NT2/D1 (cell line): ENCODE measurements at places on chromosomes 12 and 14.

GRCh38 chr12:10802587-10802986 is at the start of gene TAS2R7:
Gene TAS2R7 (minus strand): TSS chr12:10802627. CDS start chr12:10802570, 57 bp downstream.
- DNase-seq = no peak

GRCh38 chr14:88154926-88155325 is 150.0 kb downstream of the GPR65 start:
- DNase-seq = no peak

GRCh38 chr14:81268016-81268416 is 47.3 kb upstream of the GTF2A1 start:
- DNase-seq = no peak

GRCh38 chr14:104634886-104635570 is 30.5 kb upstream of the TMEM179 start:
- no peak for DNase-seq

DNA sequence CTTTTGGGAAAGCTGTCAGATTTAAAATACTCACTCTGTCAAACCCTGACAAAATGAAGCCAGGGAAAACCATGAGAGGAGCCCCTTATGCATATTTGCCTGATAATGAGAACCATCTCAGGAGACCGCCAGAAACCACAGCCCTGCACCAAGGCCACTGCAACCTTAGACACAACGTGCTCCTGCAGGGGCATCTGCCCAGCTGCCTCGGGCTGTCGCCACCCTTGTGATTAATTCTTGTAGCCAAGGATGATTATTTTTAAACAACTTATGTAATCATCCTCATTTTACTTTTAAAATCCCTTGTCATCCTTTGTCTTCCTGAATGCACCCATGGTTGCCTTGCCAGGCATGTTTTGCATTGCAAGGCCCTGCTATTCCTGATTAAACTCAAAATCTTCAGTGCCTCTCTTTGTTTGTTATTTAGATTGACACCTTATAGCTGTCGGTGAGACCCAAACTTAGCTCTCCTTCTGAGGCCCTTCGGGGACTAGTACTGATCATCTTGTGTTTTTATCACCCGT is 766.4 kb upstream of the TMEM132C start:
- DNase-seq = no peak

- no peak for DNase-seq
These were observed 10.2 kb downstream of the SLC25A47 start for GRCh38 chr14:100333311-100333710.

DNA sequence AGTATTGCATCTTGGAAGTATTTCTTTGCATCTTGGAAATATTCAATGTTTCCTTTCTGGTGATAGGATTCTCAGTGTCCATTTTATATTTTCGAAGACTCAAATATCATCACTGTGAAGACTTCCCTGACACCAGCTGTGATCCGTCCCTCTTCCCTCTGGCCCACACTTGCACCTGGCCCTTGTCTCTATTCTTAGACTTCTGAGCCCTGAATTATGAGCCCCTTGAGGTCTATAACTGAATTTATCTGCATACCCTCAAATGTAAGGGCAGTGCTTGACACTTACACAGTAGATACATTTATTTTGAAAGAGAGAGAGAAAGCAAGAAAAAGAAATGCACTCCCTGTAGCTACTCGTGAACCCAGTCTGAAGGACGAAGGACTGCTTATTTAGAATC is 376.7 kb downstream of the ZFP36L1 start:
- no peak for DNase-seq

GRCh38 chr12:93848523-93849101 is 171.4 kb downstream of the CRADD start:
- DNase-seq = no peak

GRCh38 chr12:121248622-121249021 is 38.7 kb downstream of the P2RX4 start:
- no peak for DNase-seq

- DNase-seq = no peak
These were observed 77.0 kb downstream of the MSRB3 start for GRCh38 chr12:65355461-65355860.

- no peak for DNase-seq
These were observed 99.0 kb downstream of the LIN7A start for GRCh38 chr12:80838708-80839107.

- DNase-seq = no peak
These were observed 38.4 kb upstream of the FGD4 start for GRCh38 chr12:32360956-32361355.

- no peak for DNase-seq
These were observed 73.4 kb upstream of the EIF5 start for GRCh38 chr14:103260629-103261124.

DNA sequence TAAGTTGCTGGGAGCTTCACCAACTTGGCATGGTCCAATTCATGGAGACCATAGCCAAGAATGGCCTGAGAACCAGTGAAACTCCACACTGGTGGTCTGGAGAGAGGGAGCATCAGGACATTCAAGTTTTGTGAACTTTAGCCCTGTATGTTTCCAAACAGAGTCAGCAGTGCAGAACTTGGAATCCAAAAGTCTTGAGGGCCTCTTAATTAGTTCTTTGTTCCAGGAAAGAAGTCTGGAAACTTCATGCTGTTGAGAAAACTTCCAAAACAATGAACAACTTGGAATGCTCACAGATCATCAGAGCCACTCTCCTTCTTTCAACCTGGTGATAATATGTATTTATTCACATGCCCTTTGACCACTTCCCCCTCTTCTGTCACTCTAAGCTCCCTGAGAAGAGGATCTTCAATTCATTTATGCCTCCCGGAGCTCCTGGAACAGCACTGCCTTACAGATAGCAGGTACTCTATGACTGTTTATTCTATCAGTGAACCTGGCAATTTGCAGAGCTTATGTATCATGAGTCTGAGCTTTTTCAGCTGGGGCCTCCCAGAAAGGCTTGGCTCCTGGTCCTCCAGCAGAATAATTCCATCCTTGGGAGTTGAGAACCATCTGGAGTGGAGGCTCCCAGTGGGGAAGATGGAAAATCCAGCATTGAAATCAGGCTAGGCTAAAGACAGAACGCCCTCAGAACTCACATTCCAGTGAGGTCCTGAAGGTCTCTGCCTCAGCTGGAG is 191.4 kb downstream of the KTN1 start:
- DNase-seq = no peak

DNA sequence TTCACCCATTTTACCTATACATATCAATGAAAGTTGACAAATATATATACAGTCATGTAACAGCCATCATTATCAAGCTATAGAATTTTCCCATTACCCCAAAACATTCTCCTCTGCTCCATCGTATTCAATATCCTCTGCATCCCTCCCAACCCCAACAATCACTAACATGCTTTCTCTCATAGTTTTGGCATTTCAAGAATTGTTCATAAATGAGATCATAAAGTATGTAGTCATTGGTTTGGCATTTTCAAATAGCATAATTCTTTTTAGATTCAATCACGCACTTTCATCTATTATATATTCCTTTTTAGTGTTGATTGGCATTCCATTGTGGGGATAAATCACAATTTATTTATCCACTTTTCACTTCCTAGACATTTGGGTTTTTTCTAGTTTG is 866.0 kb upstream of the TMEM132C start:
- DNase-seq = no peak

DNA sequence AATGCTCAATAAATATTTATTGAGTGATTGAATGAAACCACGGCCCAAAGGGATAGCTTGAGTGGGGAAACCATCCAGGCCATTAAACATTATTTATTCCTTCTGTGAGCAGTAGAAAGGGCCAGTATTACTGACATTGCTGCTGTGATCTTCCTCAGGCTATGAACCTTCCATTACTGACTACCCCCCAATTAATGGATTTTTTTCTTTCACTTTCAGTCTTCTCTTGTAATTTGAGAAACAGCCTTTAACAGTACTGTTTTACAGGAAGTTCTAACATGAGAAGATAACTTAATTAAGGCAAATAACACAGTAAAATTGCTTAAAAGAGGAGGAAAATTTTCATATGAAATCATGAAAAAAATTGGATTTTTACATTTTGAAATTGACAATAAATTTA is 629.5 kb downstream of the TRHDE start:
- DNase-seq = no peak

DNA sequence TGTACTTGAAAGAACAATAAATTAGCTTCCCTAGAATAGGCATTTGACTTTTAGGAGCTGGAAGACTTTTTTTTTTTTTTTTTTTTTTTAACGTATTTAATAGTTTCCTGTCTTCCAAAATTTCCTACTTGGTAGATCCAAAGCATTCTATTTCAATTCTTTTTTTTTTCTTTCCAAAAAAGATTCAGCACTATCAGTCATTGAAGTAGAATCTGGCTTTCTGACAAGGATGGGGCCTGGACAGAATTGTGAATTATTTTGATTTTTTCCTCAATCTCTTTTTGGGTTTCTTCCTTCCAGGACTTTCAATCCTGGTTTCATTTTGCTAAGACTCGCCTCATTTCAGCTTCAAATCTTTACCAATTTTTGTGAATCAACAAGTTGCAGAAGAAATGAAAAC is 21.2 kb downstream of the GNG2 start:
- no peak for DNase-seq

DNA sequence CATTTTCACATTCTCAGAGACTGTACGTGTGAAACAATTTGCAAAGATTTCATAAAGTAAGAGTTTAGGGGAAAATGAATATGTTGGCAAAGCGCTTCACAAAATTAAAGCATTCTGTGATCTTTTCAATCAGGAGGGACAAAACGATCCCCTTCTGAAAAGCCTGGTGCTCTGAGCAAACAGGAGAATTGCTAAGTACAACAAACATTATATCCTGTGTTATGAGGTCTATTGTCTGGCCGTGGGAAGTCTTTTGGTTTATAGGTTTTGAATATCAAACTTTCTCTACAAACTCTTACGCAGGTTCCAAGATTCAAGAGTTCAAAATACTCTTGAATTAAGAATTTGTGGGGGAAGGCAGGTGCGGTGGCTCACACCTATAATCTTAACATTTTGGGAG is 7.2 kb upstream of the FOXN3 start:
- no peak for DNase-seq

DNA sequence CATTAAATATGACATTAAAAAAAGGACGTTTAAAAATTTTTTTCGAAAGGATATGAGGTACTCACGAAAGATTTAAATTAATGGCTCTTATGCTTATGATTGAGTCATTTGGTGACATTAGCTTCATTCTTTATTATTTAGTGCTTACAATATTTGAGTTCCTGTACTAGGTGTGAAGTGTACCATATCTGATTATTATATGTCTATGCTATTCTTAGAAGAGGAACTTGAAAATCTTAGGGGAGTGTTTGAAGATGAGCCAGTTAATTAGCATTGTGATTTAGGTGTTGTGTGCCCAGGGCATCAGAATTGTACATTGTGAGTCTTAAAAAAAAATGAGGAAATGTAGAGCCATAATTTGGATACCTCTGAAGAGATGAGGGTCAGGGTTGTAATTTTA is 118.6 kb downstream of the FUT8 start:
- no peak for DNase-seq

GRCh38 chr12:126768517-126768916 is 1498.5 kb upstream of the TMEM132C start:
- no peak for DNase-seq

- no peak for DNase-seq
These were observed 104.5 kb downstream of the PRKAB1 start for GRCh38 chr12:119772431-119772830.

GRCh38 chr14:74504874-74505720 is 11.5 kb downstream of the ISCA2 start:
- DNase-seq = no peak

DNA sequence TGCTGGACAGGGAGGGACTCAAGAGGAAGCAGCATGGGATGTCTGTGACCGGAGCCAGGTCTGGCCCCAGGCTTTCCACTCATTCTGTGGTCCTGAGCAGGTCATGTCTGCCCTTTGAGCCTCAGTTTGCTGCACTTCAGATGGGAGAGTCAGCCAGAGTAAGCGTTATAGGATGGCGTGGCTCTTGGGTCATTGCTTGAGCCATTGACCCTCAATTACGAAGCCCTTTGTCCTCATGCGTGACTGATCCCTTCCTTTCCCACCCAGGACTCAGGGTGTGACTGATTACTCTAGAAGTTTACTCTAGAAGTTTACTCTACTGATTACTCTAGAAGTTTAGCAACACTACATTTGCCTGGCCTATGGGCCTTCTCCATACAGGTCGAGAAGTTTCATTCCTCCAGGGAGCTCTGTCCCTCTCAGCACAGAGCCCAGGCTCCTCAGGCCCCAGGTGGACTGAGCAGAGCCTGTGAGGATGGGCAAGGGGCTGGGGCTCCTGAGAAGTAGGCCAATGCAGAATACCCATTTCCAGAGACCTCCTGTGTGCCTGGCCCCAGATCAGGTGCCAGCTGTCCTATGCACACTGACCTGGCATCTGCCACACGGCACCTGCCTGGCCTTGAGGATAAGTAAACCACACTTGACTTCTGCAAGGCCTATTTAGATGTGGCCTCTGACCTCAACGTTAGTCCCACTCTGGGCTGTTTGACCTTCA is 7.6 kb upstream of the IFI27 start:
- DNase-seq = no peak

DNA sequence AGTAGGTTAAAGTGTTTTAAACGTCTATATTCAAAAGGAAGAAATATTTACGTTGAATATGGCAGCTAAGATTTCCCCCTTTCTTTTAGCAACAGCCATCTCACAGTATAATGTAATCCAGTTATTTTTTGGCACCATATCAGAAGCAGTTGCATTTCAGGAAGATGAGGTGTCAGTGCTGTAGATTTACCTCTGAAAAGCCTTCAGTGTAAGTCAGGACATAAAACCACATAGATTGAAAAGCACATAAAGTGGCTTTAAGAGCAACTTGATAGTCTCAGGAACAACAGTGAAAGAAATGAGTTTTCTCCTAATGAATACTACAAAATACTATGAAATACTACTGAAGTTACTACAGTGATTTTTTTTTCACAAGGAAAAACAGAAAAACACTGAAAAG is 6.9 kb downstream of the MLH3 start:
- DNase-seq = no peak

- peak; percentile 76 for DNase-seq
These were observed 3.7 kb downstream of the USP44 start for GRCh38 chr12:95547522-95548055.

GRCh38 chr12:71749666-71750065 is 5.0 kb upstream of the RAB21 start:
- no peak for DNase-seq

DNA sequence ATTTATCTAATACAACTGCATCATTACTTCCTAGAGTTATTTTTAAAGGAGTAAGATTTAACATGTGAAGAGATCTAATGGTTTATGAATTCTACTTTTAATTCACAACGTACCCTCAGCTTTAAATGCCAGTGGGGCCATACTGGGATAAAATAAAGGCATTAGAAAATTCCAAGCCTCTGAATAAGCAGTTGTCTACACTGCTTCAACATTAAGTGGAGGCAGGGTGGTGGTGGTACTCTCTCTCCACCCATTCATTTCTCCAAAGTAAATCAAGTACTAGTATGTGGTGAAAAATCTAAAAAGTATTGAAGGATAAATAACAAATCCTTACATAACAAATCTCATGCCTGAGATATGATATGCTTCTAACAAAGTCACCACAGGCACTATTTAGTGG is 52.4 kb downstream of the FERMT2 start:
- no peak for DNase-seq
